Stimulated activated CD4-positive, alpha-beta T cell treated with anti-CD3 and anti-CD28 coated beads, TNF-alpha, amount 100 ng/mL, for 4 hours (primary cell): ENCODE measurements at places on chromosomes 7 and 10.

DNA sequence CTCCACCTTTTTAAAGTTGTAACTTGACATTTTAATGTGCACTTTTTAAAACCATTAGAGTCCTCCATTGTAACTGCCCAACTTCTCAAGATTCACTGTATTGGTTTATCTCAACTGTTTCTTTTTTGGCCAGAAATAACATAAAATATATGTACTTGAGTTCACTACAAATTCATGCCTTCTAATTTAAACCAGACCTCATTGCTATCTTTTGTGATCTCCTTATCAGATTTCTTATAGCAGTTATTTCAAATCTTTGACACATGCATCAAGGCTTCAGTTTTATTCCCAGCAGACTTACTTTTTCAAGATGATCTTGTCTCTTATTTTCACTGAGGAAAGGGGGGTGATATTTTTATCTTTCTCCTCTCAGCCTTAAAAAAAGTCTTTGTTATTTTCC is 154.3 kb downstream of the PHF14 start:
- DNase-seq: no peak

- DNase-seq: no peak
Observed at GRCh38 chr7:97601931-97602457, 129.9 kb upstream of the TAC1 start.

DNA sequence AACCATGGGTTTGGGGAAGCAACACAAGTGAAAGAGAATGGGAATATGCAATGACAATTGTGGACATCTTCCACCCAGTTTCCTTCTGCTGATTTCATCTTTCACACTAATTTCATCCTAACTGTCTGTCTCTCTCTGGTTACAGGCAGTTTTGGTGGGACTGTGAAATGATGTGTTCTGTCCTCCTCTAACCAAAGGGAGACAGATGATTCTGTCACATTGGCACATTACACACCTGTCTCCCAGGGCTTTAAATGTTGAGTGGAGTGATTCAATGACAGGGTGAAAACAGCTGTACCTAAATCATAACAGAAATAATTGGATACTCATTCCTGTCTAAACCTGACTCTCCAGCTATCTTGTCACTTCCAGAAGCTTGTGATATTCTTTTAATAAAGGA is 60.0 kb downstream of the DGKB start:
- DNase-seq: no peak

GRCh38 chr10:17744341-17744861 is 7.6 kb upstream of the TMEM236 start:
- DNase-seq: no peak

GRCh38 chr7:35336444-35336843 is 82.5 kb upstream of the TBX20 start:
- no peak for DNase-seq

GRCh38 chr10:61655335-61655851 is 7.3 kb upstream of the CABCOCO1 start:
- DNase-seq: no peak

DNA sequence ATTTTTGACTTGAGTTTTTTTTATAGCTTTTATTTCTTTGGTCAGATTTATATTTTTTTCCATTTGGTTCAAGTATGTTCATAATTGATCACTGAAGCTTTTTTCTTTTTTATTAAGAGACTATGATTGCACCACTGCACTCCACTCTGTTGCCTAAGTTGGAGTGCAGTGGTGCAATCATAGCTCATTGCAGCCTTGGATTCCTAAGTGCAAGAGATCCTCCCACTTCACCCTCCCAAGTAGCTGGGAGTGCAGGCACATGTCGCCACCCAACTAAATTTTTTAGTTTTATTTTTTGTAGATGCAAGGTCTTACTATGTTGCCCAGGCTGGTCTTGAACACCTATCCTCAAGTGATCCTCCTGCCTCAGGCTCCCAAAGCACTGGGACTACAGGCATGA is 97.7 kb upstream of the KIF5B start:
- DNase-seq: no peak

DNA sequence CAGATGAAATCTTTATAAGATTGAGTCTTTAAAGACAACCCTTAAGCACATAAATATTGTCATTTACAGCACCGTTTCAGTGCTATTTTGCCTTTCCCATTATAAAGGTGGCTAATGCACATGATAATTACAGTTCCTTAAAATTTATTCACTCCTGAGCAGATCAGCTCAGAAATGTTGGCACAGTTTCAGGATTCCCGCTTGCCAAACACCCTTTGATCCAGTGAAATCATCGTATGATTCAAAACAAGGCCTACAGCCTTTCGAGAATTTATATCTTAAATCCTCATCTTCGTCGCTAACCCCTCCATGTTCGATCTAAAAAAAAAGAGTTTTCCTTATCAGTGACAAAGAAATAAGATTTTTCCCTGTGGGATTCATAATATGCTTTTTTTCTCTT is 14.1 kb upstream of the SOSTDC1 start:
- no peak for DNase-seq

GRCh38 chr10:132102071-132102716 is 36.4 kb downstream of the JAKMIP3 start:
- no peak for DNase-seq

DNA sequence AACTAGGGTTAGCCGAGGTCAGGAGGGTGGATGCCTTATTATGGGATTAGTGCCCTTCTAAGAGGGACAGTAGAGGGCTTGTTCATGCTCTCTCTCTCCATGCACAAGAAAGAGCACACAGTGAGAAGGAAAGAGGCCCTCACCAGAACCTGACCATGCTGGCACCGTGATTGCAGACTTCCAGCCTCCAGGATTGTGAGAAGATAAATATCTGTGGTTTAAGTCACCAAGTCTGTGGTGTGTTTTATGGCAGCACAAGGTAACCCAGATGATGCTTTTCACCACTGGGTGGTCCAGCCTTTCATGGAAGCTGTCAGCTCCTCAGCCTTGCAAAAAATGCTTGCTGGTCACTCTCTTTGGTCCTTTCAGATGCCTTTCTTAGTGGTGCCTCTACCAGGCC is 175.9 kb downstream of the ANKRD30A start:
- no peak for DNase-seq

DNA sequence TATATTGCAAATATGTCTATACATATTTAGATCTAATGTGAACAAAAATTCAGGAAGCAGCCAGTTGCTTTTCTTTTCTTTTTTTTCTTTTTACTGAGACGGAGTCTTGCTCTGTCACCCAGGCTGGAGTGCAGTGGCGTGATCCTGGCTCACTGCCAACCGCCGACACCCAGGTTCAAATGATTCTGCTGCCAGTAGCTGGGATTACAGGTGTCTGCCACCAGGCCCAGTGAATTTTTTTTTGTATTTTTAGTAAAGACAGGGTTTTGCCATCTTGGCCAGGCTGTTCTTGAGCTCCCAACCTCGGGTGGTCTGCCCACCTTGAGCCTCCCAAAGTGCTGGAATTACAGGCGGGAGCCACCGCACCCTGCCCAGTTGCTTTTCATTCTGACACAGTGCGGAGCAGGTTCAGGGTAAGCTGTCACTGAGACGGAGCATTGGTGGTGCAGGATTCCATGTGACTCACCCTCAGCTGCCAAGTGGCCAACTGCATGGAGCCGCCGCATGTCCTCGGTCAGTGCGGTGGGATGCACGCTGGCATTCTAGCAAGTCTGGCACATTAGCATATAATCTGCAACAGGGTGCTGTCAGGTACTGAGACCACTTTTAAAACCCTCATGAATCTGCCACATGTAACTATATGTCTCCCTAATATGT is 362.7 kb downstream of the DNAJB6 start:
- DNase-seq: no peak

- no peak for DNase-seq
Observed at GRCh38 chr10:7318836-7319235, 92.0 kb downstream of the SFMBT2 start.

DNA sequence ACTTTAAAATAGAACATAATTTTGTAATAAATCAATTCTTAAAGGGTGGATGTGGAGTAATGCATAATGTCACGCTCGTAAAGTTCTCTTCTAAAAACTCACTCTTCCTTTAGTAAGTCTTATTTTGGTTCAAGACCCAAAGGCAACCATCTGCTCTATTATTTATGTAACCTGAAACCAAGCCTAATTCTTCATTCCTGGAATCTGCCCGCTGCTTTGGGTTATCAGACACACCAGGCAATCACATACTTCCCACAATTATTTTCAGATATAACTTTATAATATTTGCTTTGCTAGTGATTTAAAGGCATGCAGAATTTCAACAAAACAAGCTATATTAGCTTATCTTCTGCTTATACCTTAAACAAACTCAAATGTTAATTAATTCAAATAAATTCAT is 39.0 kb downstream of the RAB11FIP2 start:
- no peak for DNase-seq

DNA sequence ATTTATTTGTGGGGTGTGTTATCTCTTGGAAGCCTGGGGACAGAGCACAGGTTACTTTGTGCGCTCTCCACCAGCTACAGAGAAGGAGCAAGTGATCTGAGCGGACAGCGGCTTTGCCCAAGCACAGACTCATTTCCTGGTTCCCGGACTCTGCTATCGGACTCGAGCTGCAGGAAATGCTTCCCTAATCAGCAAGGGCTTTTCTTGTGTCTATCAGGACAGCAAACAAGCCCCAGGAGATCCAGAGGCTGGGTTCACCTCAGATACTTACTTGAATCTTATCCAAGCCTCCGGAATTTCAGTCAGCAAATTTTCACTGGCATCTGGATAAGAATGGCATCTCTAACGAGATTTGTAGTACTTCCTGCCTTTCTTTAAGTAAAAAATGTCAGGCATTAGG is 27.8 kb downstream of the MRC1 start:
- DNase-seq: no peak

DNA sequence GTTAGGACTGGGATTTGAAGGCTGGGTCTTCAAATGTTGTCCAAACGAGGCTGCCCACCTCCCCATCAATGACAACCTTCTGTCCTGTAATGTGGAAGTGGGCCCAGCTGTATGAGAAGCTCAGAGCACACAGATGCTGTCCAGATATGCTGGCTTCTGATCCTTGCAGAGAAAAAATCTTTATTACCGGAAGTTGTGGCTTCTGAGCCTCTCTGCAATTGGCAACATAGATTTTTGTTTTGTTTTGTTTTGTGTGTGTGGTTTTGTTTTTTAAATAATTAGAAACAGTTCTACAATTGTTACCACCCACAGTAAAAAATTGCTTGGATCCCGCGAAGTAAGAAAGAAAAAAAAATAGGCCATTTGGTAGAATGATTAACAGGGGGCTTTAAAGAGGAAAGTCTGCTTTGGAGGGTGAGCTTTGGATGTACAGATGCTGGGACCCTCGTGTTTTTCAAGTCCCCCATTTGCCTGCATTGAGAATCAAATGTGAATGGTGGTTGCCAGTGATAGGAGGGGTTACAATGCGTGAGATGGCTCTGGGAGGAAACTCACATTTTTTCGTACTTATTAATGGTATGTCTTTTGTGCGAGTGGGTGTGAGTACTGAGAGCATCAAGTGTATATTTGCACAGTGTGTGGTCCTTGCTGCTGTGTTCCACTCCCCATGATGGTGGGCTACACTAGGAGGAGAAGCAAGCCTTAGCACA is 153.2 kb downstream of the TCF7L2 start:
- DNase-seq: no peak

GRCh38 chr7:149547126-149547525 is 49.5 kb upstream of the ZNF746 start:
- DNase-seq: no peak

GRCh38 chr7:4740796-4741195 is 34.6 kb upstream of the AP5Z1 start:
- no peak for DNase-seq

GRCh38 chr7:100545360-100546128 is 6.5 kb downstream of the AGFG2 start:
- no peak for DNase-seq

GRCh38 chr10:85548034-85548433 is 818.6 kb downstream of the GRID1 start:
- no peak for DNase-seq

- DNase-seq: no peak
Observed at GRCh38 chr10:112227331-112227987, 43.9 kb upstream of the GPAM start.

DNA sequence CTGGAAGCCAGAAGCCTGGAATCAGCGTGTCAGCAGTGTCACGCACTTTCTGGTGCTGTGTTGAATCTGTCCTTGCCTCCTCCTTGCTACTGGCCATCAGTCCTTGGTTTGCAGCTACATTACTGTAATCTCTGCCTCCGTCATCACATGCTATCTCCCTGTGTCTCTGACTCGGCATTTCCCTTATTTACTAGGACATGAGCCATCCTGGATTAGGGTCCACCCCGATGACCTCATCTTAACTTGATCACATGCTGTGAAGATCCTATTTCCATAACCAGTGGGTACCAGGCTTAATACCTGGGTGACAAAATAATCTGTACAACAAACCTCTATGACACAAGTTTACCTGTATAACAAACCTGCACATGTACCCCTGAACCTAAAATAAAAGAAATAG is 518.0 kb upstream of the KLF6 start:
- no peak for DNase-seq

GRCh38 chr7:88155756-88156155 is 64.1 kb downstream of the SRI start:
- DNase-seq: no peak

- DNase-seq: no peak
Observed at GRCh38 chr7:106206826-106207541, 77.8 kb downstream of the NAMPT start.

DNA sequence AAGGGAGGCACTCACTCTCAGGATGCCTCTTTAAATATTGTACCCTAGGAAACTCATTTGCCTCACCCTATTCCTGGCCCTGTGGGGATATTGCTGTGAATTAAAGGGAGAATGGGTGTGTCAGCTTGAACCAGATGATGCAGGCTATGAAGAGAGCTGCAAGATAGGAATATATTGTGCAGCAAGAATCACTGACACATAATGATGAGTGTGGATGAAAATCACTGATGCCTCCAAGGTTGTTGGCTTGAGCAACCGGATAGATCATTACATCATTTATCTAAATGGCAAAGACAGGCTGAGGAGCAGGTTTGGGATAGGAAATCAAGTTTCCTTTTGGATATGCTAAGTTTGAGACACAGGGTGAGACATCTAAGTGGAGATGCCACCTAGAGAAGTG is 6.2 kb downstream of the SLC26A4 start:
- DNase-seq: no peak

- no peak for DNase-seq
Observed at GRCh38 chr7:13725591-13725990, 263.9 kb downstream of the ETV1 start.

GRCh38 chr7:151394076-151395035 is 15.5 kb downstream of the WDR86 start:
- DNase-seq: no peak

- DNase-seq: no peak
Observed at GRCh38 chr7:1736484-1736817, 66.4 kb downstream of the ELFN1 start.

DNA sequence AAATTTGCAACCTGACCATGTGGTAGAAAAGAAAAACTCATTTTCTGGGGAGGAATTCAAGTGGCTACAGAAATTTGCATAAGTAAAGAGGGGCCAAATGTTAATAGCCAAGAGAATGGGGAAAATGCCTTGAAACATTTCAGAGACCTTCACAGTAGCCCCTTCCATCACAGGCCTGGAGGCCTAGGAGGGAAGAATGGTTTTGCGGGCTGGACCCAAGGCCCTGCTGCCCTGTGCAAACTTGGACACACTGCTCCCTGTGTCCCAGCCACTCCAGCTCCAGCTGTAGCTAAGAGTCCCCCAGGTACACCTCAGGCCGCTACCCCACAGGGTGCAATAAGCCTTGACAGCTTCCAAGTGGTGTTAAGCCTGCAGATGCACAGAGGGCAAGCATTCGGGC is 16.4 kb upstream of the DNAH11 start:
- no peak for DNase-seq
